ENCODE measurements at places on chromosomes 3 and 15. TPM values are rescaled to one million over a fixed set of nuclear protein-coding genes. Genes with fewer than 3 reads are reported as not detected.

GRCh38 chr15:74134387-74135027 lies 4.1 kb downstream of the ISLR2 start:
- no peak overlapping the region for H3K27ac ChIP-seq
- no peak for DNase-seq

DNA sequence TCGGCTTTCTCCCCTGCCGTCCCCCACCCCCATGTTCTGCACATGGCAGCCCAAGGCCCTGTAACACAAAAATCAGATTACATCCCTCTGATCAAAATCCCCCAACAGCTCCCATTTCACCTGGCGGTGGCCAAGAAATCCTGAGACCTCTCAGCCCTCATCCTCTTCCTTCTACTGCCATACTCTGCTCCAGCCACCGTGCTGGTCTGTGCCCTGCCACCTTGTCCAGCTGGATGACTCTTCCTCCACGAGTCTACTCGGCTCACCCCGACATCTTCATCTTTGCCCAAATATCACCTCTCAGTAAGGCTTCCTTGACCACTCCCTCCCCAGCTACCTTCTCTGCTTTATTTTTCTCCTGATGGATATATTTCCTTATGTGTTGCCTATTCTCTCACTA lies 3.1 kb downstream of the CCDC51 start:
- DNase-seq: no peak
- H3K27ac ChIP-seq: no peak overlapping the region
- no peaks in the 10 kb centered on the region for H3K27me3 ChIP-seq
- H3K4me3 ChIP-seq: no peak overlapping the region
- H3K4me1 ChIP-seq: peaks cover 72% of the 10 kb centered on the region

Gene C3orf49
- not detected for total RNA-seq

GRCh38 chr15:77791941-77792340 lies 159.2 kb upstream of the LINGO1 start:
- no peaks in the 10 kb centered on the region for H3K36me3 ChIP-seq
- H3K4me3 ChIP-seq: no peak overlapping the region
- no peak for DNase-seq
- H3K27me3 ChIP-seq: 0 out of 3 replicates have a peak, but pooled peaks cover 3% of the 10 kb centered on the region
- H3K4me1 ChIP-seq: no peaks in the 10 kb centered on the region

GRCh38 chr3:194893121-194893987 lies 207.7 kb downstream of the FAM43A start:
- DNase-seq: no peak
- no peak overlapping the region for H3K4me3 ChIP-seq
- H3K4me1 ChIP-seq: no peaks in the 10 kb centered on the region
- no peaks in the 10 kb centered on the region for H3K27me3 ChIP-seq
- no peak overlapping the region for H3K27ac ChIP-seq
- no peaks in the 10 kb centered on the region for H3K36me3 ChIP-seq

GRCh38 chr3:192079098-192079497 lies 618.1 kb downstream of the PYDC2 start:
- H3K4me1 ChIP-seq: no peaks in the 10 kb centered on the region
- H3K27me3 ChIP-seq: no peaks in the 10 kb centered on the region
- no peak overlapping the region for H3K27ac ChIP-seq
- DNase-seq: no peak

GRCh38 chr3:120130656-120131055 lies 36.4 kb upstream of the GSK3B start:
- H3K4me1 ChIP-seq: no peaks in the 10 kb centered on the region
- DNase-seq: no peak
- no peaks in the 10 kb centered on the region for H3K36me3 ChIP-seq
- no peaks in the 10 kb centered on the region for H3K27me3 ChIP-seq
- H3K4me3 ChIP-seq: no peak overlapping the region

GRCh38 chr3:134486577-134487041 lies 752 bp downstream of the CEP63 start:
- peak overlapping the region; percentile 86 for H3K4me3 ChIP-seq
- peak overlapping the region; percentile 95 for H3K27ac ChIP-seq
- H3K36me3 ChIP-seq: peaks cover 13% of the 10 kb centered on the region
- H3K27me3 ChIP-seq: no peaks in the 10 kb centered on the region

DNA sequence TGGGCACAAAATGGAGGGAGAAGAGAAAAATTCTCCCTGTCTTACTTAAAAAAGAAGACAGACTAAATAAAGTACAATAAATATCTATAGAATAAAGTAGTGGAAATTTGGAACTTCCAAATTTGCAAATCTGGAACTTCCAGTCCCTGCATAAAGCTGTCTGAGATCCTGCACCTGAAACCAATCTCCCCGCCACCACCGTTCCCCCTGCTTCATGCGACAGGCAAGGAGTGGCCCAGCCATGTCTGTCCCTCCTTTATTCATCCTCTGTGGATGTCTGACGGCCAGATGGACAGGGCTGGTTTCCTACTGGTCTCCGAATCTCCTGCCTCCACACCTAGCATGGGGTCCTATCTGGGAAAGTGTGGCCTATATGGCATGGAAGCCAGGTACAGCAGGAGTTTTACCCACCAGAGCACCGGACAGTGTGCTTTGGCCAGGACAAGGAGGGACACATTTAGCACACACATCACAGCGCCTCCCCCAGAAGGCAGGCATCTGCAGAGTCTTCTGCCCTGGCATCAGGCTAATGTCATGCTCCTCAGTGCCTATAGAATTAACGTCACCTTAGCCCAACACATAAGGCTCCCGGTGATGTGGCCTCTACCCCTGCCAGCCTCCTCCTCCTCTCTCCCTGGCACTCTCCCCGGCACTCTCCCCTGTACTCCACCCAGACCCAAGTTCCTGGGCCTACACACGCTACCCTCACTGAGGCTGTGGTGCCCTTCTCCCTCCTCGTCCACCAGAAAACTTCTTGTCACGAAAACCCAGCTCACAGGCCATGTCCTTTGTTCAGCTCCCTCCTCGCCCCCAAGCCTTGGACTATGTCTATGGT lies 170.8 kb downstream of the XXYLT1 start:
- no peak overlapping the region for H3K4me3 ChIP-seq
- no peaks in the 10 kb centered on the region for H3K36me3 ChIP-seq
- no peak for DNase-seq
- peaks cover 19% of the 10 kb centered on the region for H3K4me1 ChIP-seq
- H3K27me3 ChIP-seq: no peaks in the 10 kb centered on the region

GRCh38 chr3:72523429-72524151 lies 324.7 kb downstream of the SHQ1 start:
- DNase-seq: no peak
- H3K36me3 ChIP-seq: no peaks in the 10 kb centered on the region
- no peaks in the 10 kb centered on the region for H3K27me3 ChIP-seq
- H3K4me3 ChIP-seq: no peak overlapping the region

DNA sequence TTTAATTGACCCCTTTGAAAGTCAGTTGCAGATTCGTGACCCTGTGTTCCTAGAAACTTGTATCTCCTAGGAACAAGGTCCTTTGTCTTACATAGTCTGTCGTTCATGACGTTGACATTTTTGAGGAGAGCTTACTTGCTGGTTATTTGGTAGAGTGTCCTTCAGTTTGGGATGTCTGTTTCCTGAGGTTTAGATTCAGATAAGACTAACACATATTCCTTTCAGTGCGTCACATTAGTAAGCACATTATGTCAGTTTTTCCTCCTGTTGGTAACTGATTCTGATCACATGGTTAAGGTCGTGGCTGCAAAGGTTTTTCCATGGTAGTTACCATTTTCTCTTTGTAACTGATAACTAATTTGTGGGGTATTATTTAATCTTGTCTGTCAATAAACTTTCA lies 80.8 kb downstream of the PCCB start:
- 0 out of 2 replicates have a peak, but pooled peaks cover 4% of the 10 kb centered on the region for H3K4me1 ChIP-seq
- no peak for DNase-seq
- peaks cover 25% of the 10 kb centered on the region for H3K36me3 ChIP-seq
- no peaks in the 10 kb centered on the region for H3K27me3 ChIP-seq
- H3K27ac ChIP-seq: no peak overlapping the region

- peaks cover 22% of the 10 kb centered on the region for H3K4me1 ChIP-seq
- DNase-seq: no peak
- no peak overlapping the region for H3K4me3 ChIP-seq
- H3K27ac ChIP-seq: no peak overlapping the region
Observed at GRCh38 chr3:24087469-24087868, 142.4 kb downstream of the NR1D2 start.

Gene ACAP2
- 32.2 TPM for total RNA-seq

Gene ADPGK
- total RNA-seq: 33.5 TPM

DNA sequence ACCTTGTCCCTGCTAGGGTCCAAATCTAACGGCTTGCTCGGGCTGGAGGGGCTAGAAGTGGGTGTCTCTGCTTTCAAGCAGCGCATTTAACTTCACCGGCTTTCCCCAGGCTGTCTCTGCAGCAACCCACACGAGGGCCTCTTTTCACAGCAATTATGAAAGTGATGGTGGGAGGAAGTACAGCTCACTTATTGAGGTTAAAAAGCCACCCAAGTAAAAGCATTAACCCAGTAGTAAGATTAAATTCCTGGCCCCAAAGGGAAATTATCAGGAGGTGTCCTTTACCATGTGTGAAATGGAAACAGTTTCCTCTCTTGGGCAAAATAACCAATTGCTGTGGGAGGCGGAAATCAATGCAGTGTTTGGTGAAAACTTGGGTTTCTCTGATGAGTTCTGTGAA lies 41.1 kb downstream of the NGRN start:
- no peak overlapping the region for H3K27ac ChIP-seq
- H3K4me3 ChIP-seq: no peak overlapping the region
- no peaks in the 10 kb centered on the region for H3K27me3 ChIP-seq
- H3K4me1 ChIP-seq: peaks cover 21% of the 10 kb centered on the region
- no peaks in the 10 kb centered on the region for H3K36me3 ChIP-seq
- DNase-seq: no peak

DNA sequence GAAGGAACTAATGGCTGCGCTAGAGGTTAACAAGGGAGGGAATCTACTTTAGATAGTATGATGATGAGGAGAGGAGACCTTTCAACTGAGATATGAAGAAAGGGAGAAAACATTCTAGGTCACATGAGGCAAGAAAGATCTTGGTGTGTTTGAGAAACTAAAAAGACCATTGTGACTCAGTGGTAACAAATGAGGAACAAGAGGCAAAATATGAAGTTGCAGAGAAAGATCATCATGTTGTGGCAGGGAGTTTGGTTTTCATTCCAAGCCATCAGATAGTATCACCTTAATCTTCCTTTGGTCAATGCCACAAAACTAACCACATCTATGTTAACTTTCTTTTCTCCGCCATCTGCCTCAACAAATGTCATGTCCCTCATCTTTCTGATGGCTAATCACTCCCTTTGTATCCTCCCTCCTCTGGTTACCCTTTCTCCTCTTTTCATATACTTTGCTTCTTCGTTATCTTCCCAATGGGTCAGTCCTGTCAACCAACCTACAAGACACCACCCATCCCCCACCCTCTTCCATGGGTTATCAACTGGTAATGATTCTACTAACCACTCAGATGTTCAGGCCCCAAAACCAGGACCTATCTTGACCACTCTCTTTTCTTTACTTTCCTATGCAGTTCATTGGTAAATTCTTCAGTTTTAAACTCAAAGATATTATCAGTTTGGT lies 2.4 kb upstream of the PDCD6IP start:
- DNase-seq: no peak
- peaks cover 34% of the 10 kb centered on the region for H3K4me1 ChIP-seq
- H3K27me3 ChIP-seq: no peaks in the 10 kb centered on the region

Gene PTX3
- total RNA-seq: not detected

GRCh38 chr15:36177590-36178302 lies 401.7 kb upstream of the CDIN1 start:
- DNase-seq: no peak
- no peaks in the 10 kb centered on the region for H3K36me3 ChIP-seq
- no peaks in the 10 kb centered on the region for H3K4me1 ChIP-seq
- H3K27me3 ChIP-seq: no peaks in the 10 kb centered on the region
- no peak overlapping the region for H3K4me3 ChIP-seq

DNA sequence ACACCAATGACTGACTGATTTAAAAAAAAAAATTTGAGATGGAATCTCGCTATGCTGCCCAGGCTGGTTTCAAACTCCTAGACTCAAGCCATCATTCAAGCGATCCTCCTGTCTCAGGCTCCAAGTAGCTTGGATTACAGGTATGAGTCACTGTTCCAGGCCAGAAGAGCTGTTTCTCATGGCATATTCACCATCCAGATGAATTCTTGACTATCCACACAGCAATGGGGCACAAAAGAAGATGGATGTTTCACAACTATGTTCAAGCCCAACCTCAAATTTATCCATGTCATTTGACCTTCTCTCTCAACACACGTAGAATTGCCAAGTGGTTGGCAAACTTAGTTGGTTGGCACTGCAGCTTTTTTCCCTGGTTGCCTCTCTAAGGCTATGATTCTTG lies 40.6 kb downstream of the PRICKLE2 start:
- DNase-seq: no peak
- H3K36me3 ChIP-seq: no peaks in the 10 kb centered on the region
- no peak overlapping the region for H3K4me3 ChIP-seq
- H3K27ac ChIP-seq: no peak overlapping the region

- H3K4me1 ChIP-seq: no peaks in the 10 kb centered on the region
- no peaks in the 10 kb centered on the region for H3K36me3 ChIP-seq
- DNase-seq: no peak
Observed at GRCh38 chr15:61410662-61411061, 181.6 kb upstream of the RORA start.

- peaks cover 89% of the 10 kb centered on the region for H3K36me3 ChIP-seq
- no peak overlapping the region for H3K4me3 ChIP-seq
- no peak overlapping the region for H3K27ac ChIP-seq
- H3K27me3 ChIP-seq: no peaks in the 10 kb centered on the region
- DNase-seq: no peak
Observed at GRCh38 chr3:30661098-30661873, 54.9 kb downstream of the TGFBR2 start.

DNA sequence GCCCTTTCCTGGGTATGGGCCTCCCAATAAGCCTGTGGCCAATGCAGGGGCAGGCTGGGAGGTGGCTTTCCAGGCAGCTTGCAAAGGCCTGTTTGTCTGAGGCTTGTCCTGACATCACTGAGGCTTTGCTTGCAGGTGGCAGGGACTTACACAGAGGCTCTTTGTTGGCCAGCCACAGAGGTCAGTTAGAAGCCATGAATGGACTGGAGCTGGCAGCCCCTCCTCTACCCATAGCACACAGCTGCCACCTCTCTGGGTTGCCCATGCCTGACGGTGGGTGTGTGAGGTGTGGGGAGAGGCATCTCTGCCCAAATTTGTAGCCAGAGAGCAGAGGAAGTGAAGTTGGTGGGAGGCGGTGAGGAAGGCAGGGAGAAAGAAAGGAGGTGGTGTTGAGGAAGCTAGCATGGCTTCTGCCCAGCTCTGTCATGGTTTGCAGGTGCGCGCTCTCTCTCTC lies 17.1 kb downstream of the LIMD1 start:
- no peak overlapping the region for H3K4me3 ChIP-seq
- H3K27ac ChIP-seq: peak overlapping the region; percentile 6
- 0 out of 3 replicates have a peak, but pooled peaks cover 18% of the 10 kb centered on the region for H3K36me3 ChIP-seq
- H3K27me3 ChIP-seq: no peaks in the 10 kb centered on the region

- no peak overlapping the region for H3K27ac ChIP-seq
- H3K27me3 ChIP-seq: no peaks in the 10 kb centered on the region
- no peaks in the 10 kb centered on the region for H3K36me3 ChIP-seq
- no peaks in the 10 kb centered on the region for H3K4me1 ChIP-seq
- DNase-seq: no peak
Observed at GRCh38 chr3:23490459-23490858, 287.3 kb downstream of the UBE2E2 start.

Gene C2CD4A
- 0.20 TPM for total RNA-seq

Gene SCN11A
- not detected for total RNA-seq

GRCh38 chr3:1495466-1495865 lies 402.6 kb downstream of the CNTN6 start:
- no peak for DNase-seq
- H3K27ac ChIP-seq: no peak overlapping the region
- H3K27me3 ChIP-seq: no peaks in the 10 kb centered on the region
- no peaks in the 10 kb centered on the region for H3K4me1 ChIP-seq

GRCh38 chr15:70140543-70141375 lies 43.0 kb upstream of the TLE3 start:
- peak; percentile 94 for DNase-seq
- no peaks in the 10 kb centered on the region for H3K36me3 ChIP-seq
- H3K27me3 ChIP-seq: peaks cover 10% of the 10 kb centered on the region
- H3K27ac ChIP-seq: no peak overlapping the region

Measured in HepG2 (cell line).